ENCODE measurements at places on chromosomes 6 and 20.

- DNase-seq: no peak
These were observed 240.7 kb downstream of the BMP7 start for GRCh38 chr20:57025666-57026224.

- DNase-seq: no peak
These were observed 600.6 kb upstream of the CHD6 start for GRCh38 chr20:42218621-42219374.

DNA sequence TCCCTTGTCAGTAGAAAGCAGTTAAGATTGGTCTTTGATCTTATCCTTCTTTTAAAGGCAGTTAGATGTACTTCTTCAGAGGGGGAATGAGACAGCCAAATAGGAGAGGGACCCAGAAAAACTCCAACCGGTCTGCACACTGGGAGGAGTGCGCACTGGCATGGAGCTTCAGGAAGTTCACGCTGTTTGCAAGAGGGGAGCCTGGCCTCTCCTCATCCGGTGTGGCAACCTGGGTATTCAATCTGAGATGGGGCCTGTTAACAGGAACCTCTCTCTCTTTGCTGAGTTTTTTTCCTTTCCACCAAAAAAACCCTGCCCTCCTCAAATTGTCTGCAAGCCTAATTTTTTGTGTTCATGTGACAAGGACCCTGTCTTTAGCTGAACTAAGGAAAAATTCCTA, 162.5 kb upstream of the OLIG3 start:
- no peak for DNase-seq

DNA sequence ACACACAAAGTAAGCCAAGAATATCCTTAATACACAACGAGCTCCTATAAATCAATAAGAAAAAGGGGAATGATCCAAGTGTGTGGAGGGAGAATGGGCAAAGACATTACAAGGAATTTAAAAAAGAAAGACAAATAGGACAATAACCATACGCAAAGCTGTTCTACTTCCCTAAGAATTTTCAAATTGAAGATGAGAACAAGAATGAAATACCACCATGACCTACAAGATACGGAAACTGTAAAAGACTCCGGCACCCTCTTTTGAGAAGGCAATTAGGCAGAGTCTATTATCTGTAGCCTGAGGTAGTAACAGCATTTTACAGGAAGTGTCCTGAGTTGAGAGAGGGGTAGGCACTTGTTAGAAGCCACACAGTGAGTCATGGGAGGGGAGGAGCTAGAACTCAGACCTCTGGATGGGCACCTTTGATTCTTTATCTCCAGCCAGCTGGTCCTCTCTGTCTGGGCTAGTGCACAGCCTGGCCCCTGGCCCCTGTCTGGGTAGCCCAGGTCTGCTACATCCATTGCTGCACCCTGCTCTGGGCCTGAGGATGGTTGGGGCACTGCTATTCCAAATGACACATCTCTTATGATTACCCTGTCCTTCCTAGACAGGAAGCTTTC, 15.3 kb downstream of the RSPO4 start:
- no peak for DNase-seq

- no peak for DNase-seq
These were observed 91.7 kb downstream of the FOXO3 start for GRCh38 chr6:108652375-108652774.

- no peak for DNase-seq
These were observed 609 bp downstream of the L3MBTL1 start for GRCh38 chr20:43508106-43508505.

DNA sequence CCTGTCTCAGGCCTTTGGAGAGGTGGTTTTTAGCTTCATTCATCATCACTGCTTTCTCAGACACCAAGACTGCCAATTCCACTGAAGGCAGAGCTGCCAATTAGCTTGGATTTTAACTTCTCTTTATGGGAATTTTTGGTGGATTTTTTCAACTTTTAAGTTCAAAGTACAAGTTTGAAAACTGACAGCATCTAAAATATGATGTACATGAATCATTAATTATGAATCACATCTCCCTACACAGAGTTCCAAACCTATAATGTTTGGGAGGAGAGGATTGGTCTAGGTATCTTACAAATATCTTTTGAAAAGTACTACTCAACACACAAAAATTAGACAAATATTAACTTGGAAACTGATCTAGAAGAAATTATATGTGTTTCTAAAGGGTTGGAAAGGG, 25.5 kb downstream of the CNKSR3 start:
- DNase-seq: no peak

GRCh38 chr6:30213667-30213956, 406 bp upstream of the TRIM26 start:
- no peak for DNase-seq

DNA sequence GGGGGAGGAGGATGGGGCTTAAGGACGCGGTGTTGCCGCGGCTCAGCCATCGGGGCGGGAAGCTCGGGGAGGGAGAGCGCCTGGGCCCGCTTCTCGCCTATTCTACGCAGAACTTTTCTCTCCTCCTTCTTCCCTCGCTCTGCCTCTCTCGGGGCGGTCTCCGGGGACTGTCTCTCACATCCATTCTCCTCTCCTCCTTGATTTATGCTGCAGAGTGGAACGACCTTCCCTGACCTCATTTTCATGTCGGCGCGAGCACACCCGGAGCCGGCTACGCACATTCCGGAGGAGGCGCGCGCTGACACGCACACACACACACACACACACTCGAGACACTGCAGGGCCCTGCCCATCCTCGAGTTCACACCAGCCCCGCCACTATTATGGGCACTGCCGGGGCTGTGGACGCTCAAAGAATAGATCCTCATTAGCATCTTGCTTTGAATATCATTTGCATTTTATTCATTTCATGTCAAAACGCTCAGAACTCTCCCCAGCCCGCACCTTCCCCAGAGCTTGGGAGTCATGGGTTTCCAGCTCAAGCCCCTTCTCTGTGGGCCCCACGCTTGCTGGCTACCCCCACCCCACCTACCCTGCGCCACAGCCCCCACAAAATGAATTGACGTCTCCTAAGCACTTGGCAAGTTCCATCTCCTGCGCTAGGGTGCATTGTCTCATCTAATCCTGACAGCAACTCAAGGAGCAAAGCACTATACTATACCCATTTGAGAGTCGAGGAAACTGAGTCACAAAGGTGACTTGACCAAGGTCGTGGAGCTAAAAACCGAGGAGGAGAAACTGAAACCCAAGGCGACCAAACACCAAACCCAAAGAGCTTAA, 36.8 kb downstream of the NCR2 start:
- DNase-seq: no peak

- no peak for DNase-seq
These were observed 68.5 kb upstream of the ARMC2 start for GRCh38 chr6:108779536-108780275.

DNA sequence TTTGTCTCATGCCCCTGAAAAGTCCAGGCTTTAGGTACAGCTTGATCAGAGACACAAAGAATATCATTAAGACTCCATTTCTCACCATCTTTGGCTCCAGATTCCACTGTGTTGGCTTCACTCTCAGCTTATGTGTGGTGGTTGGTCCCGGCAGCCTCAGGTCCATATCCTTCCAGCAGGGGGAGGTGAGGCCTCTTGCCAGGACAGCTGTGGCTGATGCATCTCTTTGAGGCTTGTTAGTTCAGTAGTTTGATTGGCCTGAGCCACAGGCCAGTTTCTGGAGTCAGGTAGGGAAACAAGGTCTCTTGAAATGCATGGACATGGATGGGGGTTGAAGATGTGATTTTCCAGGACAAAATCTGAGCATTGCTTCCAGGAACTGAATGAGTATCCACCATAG, 62.4 kb downstream of the JAG1 start:
- DNase-seq: no peak

GRCh38 chr6:90941885-90942284, 355.0 kb upstream of the MAP3K7 start:
- no peak for DNase-seq

GRCh38 chr20:54062812-54063280, 7.5 kb downstream of the BCAS1 start:
- DNase-seq: no peak

DNA sequence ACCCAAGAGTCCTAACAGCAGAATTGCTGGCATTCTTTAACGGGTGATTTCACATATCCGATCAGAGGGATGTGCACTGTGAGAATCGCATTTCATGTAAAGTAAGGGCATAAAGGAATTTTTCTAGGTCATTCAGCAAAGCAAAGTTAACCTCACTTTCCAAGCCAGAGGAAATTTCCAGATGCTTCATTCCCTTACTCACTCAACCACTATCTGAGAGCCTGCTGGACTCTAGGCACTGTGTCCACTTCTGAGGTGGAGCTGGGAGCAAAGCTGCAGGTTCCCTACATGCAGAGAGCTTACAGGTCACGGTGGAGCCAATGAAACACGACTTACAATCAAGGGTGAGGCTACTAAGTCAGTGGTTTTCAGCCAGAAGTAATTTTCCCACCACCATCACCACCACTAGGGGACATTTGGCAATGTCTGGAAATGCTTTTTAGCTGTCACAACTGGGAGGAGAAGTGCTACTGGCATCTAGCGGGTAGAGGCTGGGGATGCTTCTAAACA, 34.5 kb upstream of the TSHZ2 start:
- DNase-seq: no peak

Data from stimulated activated CD4-positive, alpha-beta T cell treated with anti-CD3 and anti-CD28 coated beads, Interleukin-4, amount 100 ng/mL, for 48 hours (primary cell).